ENCODE measurements at places on chromosomes 3 and 15.

DNA sequence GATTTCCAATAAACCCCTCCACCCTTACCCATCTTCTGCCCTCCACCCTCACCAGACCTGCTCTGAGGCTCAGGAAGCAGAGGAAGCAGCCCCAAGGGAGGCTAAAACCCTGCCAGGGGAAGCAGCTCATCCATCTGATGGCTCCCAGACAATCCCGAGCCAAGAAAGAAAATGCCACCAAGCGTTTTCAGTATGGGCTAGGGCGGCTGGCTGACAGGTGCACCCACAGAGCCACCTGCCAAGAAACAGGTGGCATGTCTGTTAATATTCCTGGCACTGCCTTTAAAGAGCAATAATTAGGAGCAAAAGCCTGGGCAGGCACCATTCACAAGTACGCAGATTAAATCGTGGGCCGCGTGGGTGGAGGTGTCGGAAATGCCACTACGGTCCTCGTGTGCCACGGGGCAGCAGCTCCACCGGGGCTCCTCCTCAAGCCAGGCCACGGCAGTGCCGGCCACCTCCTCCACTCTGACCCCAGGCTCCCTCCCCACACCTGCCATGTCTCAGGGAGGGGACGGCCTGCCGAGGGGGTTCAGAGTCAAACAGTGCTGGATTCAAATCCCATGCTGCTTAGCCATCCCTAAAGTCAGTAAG lies 23.9 kb upstream of the GRIP2 start:
- no peak for DNase-seq

GRCh38 chr15:78370013-78370412 lies 29.9 kb downstream of the CRABP1 start:
- no peak for DNase-seq

- no peak for DNase-seq
Measured at GRCh38 chr3:180175572-180175971, 138.8 kb upstream of the PEX5L start.

DNA sequence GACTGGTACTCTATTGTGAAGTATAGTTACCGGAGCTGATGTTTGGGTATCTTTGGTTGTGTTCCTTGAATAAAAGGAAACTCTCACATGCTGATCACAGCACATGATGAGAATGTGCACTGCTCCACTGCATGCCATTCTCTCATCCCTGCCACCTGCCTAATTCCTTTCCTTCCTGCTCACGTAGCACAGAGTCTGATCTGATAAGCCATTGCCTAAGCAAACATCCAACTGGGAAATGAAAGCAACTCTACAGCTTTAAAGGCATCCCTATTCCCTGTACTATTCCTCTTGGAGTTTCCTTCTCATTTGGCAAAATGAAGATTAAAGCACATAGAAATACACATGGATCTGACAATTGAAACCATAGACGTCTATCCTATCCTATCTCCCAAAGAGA lies 359.8 kb downstream of the C3orf38 start:
- no peak for DNase-seq

GRCh38 chr15:91491101-91491950 lies 362.2 kb upstream of the SLCO3A1 start:
- no peak for DNase-seq

- DNase-seq: no peak
Measured at GRCh38 chr3:149489060-149489690, 14.7 kb downstream of the TM4SF4 start.

GRCh38 chr3:42357335-42357734 lies 53.1 kb downstream of the LYZL4 start:
- DNase-seq: no peak

DNA sequence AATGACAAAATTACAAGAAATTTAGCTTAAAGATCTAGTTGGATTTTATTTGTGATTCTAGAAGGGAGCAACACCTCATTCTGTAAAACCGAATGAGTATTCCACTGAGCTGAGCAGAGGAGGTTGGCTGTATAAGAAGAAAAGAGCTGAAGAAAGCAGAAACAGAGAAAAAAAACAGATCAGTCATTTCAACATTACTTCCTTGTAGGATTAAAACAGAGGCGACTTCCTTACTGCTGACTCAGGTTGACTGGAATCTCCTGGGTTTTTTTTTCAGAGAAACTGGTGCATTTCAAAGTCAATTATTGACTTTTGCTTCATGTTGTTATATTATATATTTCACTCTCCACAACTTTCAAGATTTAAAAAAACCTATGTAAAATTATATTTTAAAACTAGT lies 368.1 kb upstream of the UBE2E2 start:
- no peak for DNase-seq

GRCh38 chr3:155026999-155027591 lies 53.0 kb upstream of the MME start:
- no peak for DNase-seq

DNA sequence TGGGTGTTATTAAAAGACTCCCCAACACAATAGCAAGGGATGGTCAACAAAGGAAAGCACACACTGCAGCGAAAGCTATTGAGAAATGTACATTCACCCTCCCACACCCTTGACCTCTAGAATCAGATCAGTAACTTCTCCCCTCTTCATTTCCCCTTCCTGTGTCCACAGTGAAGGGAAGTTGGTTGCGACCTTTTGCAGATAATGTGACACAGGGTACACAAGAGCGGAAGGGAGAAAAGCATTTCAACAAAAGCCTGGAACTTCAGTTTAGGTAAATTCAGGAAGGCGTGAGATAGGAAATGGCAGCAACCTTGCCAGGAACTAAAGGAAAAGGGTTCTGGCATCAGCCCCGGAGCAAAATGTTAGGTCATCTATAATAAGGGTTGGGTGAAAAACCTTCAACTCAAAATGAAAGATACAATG lies 899.8 kb downstream of the MCTP2 start:
- DNase-seq: no peak

DNA sequence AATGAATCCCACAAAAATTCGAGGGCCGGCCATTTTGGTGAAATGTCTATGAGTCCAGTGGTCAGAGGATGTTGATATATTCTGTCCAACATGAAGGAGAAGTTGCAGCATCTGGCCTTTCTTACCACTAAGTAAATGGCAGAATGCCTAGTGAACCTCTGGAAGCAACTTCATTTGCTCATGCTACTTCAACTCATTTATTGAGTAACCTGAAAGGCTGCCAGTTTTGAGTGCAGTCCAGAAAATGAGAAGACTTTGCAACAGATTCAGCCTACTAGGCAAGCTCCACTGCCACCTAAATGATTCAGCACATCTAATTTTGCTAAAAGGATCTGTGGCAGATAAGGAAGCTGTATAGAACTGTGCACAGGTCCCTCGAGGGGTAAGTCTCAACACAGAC lies 265.0 kb downstream of the OPA1 start:
- DNase-seq: no peak

- DNase-seq: no peak
Measured at GRCh38 chr3:55296030-55296429, 191.1 kb downstream of the WNT5A start.

DNA sequence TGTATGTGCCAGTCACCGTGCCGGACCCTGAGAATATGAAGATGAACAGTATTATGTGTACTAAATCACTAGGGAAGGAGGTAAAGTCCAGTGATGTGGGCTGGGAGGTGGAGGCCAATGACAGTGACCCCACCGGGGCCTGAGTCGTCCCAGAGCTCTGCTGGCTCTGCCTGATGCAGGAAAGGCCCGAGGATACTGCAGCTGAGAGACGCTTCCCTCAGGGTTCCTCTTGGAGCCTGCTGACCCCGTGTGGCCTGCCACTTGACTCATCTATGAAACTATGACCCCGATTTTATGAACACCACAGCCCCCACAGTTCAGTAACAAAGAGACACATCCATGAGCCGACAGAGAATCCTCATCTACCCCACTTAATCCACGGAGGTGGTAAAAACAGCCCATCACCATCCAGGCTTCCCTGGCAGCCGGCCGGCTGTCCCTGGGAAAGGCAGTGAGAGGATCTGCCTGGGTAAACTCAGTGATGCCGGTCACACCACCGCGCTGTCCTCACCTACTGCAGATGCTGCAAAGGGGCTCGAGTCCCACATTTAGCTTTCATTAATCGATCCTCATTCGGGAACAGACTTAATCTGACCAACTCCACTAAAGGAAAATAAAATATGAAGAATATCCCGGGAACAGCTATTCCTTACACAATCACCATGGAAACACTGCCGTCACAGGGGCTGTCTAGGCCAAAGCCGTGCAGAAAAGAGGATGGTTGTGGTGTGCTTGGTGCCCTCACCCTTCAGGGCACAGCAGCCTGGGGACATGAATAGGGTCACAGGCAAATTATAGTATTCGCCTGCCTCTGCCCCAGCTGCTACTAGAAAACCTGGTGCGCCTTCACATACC lies 82.9 kb downstream of the ARRDC4 start:
- DNase-seq: no peak

DNA sequence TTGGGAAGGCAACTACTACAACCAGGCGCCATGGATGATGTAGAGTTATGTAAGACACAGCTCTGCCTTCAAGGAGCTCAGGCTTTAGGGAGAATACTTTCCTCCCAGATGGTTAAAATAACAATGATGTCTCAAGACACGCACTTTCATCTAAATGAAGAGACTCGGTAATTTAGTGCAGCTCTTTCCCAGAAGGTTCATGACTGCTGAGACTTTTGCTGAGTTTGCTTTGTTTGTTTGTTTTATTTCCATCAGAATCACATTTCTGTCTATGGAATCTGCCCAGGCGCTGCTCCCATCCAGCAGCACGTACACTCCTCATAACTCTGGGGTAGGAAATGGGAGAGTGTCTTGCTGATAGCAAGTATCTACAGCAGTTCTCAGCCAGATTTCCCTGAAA lies 33.9 kb upstream of the MEX3B start:
- no peak for DNase-seq

DNA sequence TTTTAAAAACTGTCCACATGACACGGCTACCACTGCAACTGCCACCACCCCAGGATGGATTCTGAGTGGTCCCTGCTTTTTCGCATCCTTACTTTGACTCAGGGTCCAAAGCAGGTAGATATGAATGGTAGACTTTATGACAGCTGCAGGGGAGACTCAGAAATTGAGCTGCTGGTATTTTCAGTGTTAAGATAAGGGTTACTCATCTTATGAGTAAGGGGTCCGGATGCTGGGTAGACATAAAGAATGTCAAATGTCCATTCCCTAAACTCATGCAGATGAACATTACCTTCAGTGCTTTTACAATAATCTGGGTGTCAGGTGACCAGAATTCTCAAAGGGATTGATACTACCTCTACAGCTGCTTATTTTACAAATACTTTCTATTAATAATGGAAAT lies 25.9 kb upstream of the BBX start:
- DNase-seq: no peak
